Motor neuron (in vitro differentiated cells): ENCODE measurements at places on chromosomes 12 and 14.

GRCh38 chr14:37709419-37710195 is 114.2 kb downstream of the TTC6 start:
- ATAC-seq = no peak

GRCh38 chr14:75123991-75124390 is 2.9 kb downstream of the NEK9 start:
- no peak for ATAC-seq

DNA sequence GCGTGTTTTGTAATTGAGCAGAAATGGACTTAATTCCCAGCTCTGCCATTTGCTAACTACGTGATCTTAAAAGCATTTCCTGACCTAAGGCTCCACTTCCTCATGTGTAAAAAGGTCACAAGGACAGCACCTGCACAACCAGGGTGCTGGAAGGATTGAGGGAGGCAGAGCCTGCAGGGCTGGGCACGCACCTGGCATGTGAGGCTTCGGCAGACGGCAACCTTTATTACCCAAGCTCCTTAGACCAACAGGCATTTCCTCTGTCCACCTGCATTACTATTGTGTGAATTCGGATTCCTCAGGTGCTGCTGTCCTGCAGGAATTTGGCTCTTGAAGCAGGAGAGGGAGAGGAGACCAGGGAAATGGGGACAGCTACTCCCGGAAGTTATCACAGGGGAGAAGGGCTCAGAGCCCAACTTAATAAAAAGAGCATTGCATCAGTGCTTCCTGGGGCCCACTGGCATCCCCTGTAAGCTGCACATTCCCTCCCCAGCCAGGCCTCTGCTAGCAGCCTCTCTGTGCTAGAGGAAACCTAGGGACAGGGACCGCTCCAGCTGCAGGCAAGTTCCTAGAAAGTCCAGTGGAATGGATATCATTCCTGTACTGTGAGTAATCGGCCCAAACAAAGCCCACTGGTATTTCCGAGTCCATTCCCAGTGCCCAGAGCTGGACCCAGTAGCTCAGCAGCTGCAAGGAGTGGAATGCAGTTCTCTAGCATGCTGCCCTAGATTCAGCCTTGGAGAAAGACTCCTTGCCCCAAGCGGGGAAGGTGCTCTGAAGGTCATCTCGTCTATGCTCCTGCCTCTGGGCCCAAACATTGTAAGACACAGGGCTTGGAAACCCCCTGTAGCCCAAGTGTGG is 157.1 kb upstream of the CCND2 start:
- ATAC-seq = no peak

DNA sequence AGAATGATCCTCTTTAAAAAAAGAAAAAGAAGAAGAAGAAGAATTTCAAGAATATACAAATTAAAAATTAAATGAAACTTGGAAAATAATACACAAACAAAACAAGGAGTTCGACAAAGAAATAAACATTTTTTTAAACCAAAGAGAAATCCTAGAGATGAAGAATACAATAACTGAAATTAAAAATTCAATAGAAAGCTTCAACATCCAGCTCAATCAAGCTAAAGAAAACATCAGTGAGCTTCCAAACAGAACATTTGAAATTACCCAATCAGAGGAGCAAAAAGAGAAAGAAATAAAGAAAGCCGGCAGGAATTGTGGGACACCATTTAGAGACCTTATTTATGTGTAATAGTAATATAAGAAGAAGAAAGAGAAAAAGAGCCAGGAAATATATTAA is 37.2 kb upstream of the RHOJ start:
- no peak for ATAC-seq

- no peak for ATAC-seq
These were observed 32.4 kb upstream of the HDAC7 start for GRCh38 chr12:47852096-47852571.

GRCh38 chr14:50615552-50615951 is 52.6 kb downstream of the SAV1 start:
- ATAC-seq = no peak

DNA sequence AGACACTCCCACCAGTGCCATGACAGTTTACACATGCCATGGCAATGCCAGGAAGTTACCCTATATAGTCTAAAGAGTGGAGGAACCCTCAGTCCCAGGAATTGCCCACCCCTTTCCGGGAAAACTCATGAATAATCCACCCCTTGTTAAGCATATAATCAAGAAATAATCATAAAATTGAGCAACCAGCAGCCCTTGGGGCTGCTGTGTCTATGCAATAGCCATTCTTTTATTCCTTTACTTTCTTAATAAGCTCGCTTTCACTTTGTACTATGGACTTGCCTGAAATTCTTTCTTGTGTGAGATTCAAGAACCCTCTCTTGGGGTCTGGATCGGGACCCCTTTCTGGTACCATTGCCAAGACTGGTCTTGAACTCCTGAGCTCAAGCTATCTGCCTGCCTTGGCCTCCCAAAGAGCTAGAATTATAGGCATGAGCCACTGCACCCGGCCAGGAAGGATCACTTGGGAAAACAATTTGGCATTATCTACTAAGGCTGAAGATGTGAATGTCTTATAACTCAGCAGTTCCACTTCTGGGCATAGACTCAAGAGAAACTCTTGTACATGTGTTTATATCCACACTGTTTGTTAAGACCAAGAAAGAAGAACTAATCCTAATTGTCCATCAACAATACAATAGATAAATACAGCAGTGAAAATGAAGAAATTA is 35.9 kb upstream of the CEP83 start:
- ATAC-seq = no peak
